GM12865 (cell line): ENCODE measurements at places on chromosomes 2 and 18.

GRCh38 chr2:95076705-95077529 lies 44.7 kb downstream of the MRPS5 start:
- DNase-seq: peak; percentile 81

DNA sequence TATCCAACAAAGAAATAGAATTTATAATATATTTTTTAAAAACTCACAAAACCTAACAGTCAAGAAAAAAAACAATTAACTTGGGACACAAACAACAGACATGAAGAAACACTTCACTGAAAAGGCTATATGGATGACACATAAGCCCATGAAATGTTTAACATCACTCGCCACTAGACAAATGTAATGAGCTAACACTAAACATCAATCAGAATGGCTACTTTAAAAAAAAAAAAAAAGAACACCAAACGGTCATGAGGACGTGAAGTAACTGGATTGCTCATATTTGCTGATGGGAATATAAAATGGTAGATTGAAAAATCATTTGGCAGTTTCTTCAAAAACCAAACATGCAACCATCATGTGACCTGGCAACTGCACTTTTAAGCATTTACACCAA lies 97.3 kb upstream of the RGPD4 start:
- no peak for DNase-seq

GRCh38 chr2:100682536-100682935 lies 119.7 kb downstream of the PDCL3 start:
- no peak for DNase-seq

- no peak for DNase-seq
Observed at GRCh38 chr2:55611997-55612396, 5.4 kb downstream of the PPP4R3B start.

- no peak for DNase-seq
Observed at GRCh38 chr18:38602341-38602740, 1036.7 kb upstream of the CELF4 start.

DNA sequence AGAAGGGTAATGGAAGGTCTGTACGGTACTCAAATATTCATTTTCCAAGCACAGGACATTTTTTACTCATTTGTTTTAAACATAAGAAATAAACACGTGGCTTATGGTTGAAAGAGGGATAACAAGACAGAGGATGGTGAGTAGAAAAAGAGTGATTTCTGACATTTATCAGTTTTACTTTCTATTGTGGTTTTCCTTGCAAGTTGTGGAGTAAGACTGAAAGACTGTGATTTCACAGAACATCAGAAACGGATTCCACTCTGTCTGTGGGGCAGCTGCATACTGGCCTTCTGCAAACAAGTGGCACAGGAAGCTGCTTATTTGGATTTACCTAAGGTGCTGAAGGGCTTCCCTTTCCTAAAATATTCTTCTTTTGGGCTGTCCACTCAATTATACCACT lies 122.2 kb upstream of the ITGB6 start:
- peak; percentile 35 for DNase-seq

GRCh38 chr18:75293591-75293990 lies 83.0 kb downstream of the TSHZ1 start:
- DNase-seq: no peak

- no peak for DNase-seq
Observed at GRCh38 chr2:71060871-71061270, 7.6 kb upstream of the NAGK start.

- peak; percentile 69 for DNase-seq
Observed at GRCh38 chr2:84495539-84496146, 20.7 kb upstream of the DNAH6 start.

DNA sequence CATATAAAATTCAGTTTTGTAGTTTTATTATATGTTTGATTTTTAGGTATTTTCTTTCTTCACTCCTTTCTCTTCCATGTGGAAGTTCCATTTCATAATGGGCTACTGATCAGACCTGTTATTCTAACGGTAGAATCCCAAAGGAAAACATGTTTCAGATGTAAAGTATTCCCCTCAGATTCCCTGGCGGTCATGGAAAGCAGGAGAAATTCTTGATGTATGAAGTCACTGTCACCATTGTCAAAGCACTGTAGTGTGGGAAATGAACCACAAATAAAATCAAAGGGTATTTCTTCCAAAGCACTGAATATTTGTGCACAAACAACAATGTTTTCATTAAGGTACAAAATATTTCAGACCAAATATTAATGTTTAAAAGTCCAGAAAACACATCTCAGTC lies 237.3 kb upstream of the KLHL14 start:
- no peak for DNase-seq

DNA sequence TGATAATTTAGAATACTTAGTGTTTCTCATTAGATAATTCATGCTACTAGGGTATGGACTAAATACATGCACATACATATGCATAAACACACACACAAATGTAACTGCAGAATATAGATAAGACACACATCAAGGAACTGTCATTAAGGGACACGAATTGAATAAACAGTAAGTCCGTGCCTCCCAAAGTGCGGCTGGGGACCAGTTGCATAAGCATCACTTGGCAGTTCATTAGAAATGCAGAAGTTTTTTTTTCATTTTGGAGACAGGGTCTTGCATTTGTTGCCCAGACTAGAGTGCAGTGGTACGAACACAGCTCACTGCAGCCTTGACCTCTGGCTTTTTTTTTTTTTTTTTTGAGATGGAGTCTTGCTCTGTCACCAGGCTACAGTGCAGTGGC lies 130.0 kb upstream of the CCDC195 start:
- DNase-seq: no peak

DNA sequence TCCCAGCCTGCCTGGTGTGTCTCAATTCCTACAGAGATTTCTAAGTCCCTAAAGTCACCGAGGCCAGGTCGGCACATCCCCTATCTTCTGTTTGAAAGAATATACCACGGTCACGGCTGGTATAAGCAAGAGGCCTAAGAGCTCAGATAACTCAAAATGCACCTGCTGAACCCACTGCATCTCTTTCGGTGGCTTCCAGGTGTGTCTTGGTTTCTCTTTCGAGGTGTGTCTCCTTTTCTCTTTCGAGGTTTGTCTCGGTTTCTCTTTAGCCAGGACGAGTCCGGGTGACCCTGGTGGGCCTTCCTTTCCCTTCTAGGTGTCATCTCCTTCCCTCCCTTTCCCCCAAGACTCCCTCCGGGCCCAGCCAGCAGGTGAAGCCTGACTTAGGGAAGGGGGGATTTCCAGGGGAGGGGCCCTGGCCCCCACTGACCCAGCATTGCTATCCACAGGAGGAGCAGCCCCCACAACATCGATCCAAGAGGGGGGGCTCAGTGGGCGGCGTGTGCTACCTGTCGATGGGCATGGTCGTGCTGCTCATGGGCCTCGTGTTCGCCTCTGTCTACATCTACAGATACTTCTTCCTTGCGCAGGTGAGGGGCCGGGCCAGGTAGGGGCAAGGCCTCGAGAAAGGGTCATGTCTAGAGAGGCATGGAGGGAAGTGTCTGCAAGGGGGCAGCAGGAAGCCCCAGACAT lies 8.4 kb downstream of the ITM2C start:
- peak; percentile 94 for DNase-seq

DNA sequence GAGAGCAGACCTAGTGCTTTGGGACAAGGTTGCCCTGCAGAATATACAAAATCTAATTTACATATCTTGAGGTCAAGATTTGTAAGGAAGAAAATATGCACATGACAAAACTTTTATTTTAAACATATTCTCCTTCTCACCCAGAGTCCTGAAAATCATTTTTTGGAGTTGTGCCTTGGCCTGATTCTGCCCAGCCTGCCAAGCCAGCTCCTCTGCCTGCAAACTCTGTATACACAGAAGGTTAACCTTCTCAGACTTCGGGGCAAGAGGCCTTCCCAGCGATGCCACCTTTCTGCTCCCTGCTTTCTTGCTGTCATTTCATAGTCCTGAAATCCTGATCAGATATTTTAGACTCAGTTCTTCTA lies 95.8 kb upstream of the CAVIN2 start:
- DNase-seq: no peak

DNA sequence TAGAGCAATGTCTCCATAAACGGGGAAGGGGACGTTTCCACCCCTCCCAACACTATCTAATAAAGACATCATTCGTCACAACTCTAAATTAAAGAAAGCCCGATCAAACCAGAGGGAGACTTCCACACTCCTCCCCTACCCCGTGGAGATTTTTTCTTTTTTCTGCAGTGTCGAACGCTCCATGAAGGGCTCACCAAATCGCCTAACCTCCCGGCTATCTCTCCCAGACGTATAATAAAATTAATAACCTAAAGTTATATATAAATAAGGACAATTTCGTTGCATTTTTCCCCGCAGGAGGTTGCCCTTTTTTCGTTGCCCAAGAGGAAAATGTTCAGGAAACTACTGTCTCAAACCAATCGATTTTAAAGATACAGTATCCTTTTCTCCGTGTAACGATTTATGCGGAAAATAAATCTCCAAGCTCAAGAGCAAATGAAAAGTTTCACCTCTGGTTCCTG lies 2.4 kb downstream of the EVX2 start:
- no peak for DNase-seq

DNA sequence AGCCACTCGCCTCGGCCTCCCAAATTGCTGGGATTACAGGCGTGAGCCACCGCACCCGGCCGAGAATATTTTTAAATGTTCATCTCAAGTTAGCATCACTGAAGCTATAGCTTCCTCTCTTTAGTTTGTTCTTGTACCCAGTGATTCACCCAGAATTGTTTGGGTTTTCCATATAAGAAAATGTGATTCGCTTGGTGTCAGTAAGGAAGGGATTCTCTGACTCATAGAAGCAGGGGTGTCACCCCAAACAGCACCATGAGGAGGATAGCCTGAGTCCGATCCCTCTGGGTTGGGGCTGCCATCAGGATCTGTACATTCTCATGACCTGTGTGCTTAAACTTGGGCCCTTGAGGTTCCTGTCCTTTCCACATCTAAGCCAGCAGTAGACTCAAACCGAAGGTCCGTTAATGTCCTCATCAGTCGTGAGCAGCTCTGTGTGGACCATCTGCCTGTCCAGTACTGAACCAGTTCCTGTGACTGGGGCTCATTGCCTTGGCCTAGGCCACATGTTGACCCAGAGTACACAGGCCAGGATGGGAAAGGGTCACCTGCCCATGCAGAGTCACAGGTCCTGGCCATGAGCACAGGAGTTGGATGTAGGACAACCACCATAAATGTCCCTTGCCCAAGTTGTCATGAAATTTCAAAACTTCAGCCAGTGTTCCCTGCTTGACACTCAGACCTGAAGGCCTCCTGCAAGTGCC lies 311.9 kb downstream of the GBX2 start:
- no peak for DNase-seq

DNA sequence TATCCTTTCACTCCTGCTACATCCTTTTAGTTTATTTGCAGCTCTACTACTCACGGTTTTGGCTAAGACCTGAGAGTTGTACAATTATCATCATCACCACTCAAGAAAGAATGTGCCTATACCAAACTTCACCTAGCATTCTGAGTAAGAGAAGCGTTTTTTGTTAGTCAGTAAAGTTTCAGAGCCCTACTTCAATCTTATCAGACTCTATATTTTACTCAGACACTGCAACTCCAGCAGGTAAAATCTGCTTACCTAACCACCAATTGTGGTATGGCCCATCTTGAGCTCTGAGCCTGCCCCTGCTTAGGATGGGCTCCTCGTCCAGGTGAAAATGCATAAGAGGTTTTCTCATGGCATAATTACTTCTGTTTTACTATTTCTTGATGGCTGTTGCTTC lies 37.1 kb downstream of the ICOS start:
- no peak for DNase-seq

GRCh38 chr2:119782308-119783027 lies 22.7 kb downstream of the PTPN4 start:
- no peak for DNase-seq

DNA sequence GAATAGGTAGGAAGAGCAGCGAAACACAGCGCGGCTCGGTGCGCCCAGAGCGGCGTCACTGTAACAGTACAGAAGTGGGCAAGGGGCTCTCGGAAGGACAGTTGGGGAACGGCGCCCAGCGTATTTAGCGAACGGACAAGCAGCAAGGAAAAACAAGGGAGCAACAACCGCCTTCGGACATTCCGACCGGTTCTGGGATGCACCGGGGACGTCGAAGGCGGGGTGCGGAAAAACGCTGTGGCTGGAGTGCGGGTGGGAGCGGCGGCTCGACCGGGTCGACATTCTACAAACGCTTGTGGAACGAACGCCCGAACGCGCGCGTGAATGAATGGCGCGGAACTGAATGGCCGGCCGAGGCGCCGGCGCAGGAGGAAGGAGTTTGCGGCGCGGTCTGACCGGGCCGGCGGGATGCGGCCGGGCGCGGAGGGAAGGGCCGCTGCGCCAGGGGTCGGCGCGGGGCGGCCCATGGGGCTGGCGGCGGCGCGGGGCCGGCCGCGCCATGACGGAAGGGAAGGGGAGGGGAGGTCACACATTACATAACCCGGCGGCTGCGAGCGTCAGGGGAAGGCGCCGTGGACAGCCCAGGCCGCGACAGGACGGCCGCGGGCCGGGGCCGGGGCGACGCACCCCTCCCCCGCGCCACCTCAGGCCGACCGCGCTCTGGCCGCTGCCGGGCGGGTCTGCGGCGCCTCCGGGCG lies 605 bp downstream of the REV1 start:
- DNase-seq: peak; percentile 71

DNA sequence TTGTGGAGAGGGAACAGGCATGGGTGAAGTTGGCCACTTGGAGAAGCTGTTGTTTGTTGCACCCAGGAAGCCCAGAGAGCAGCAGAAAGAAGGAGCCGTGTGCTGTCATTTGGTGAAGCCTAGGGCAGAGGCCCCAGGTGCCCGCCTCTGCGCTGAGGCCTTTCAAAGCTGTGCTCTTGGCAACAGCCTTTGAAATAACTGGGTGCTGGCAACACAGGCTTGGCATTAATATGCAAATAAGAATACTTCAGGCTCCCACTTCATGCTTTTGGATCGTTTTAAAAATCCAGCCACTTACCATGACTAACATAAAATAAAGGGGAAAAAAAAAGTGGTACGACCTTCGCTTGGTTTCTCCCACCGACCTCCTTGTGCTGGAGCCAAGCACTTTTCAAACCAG lies 41.1 kb downstream of the DHRS9 start:
- no peak for DNase-seq

GRCh38 chr2:672606-672905 lies 4.7 kb downstream of the TMEM18 start:
- no peak for DNase-seq

GRCh38 chr2:137467246-137467862 lies 496.9 kb upstream of the HNMT start:
- peak; percentile 52 for DNase-seq

- DNase-seq: no peak
Observed at GRCh38 chr2:9832586-9832985, 10.7 kb upstream of the TAF1B start.

- no peak for DNase-seq
Observed at GRCh38 chr2:67633212-67633856, 236.2 kb downstream of the ETAA1 start.

DNA sequence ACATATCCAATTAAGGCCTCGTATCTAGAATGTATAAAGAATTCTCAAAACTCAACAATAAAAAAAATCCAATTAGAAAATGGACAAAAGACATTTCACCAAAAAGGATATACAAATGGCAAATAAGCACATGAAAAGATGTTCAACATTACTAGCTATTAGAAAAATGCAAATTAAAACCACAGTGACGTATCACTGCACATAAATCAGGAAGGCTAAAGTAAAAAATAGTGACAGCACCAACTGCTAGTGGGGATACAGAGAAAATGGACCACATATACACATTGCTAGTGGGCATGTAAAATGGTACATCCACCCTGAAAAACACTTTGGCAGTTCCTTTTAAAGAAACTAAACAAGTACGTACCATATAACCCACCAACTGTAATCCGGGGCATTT lies 59.7 kb downstream of the SMAD4 start:
- DNase-seq: no peak
